ENCODE measurements at places on chromosomes 3 and 15.

- no peak for DNase-seq
Observed at GRCh38 chr3:126082362-126083137, 1.4 kb downstream of the SLC41A3 start.

- no peak for DNase-seq
Observed at GRCh38 chr3:149013726-149014125, 22.4 kb downstream of the GYG1 start.

DNA sequence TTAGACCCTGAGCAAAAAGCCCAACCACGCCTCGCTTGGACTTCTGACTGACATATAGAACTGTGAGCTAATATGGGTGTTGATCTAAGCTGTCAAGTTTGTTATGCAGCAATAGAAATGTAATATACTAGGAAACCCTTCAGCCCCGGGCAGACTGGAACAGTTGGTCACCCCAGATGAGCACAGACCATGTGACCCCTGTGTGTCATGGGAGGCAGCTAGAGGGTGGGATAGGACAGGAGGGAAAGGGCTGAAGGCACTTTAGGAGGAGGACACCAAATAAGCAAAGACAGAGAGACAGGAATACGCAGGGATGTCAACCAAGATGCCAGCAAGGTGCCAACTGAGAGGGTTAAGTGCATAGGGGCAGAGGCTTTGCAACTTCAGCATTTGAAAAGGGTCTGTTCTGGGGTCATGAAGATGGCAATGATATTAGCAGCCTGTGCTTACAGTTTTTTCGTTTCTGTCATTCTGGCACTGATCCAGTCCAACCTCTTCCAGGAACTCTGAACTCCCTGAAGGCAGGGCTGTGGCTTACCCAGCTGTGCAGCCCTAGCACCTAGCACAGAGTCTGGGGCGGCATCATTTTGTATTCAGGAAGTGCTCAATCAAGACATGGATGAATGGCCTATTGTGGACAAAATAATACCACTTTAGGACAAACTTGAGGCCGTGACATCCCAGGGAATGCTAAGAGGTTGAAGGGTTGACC lies 51.4 kb downstream of the HES1 start:
- no peak for DNase-seq

- DNase-seq: no peak
Observed at GRCh38 chr3:58617338-58617761, 40.2 kb upstream of the FAM107A start.

DNA sequence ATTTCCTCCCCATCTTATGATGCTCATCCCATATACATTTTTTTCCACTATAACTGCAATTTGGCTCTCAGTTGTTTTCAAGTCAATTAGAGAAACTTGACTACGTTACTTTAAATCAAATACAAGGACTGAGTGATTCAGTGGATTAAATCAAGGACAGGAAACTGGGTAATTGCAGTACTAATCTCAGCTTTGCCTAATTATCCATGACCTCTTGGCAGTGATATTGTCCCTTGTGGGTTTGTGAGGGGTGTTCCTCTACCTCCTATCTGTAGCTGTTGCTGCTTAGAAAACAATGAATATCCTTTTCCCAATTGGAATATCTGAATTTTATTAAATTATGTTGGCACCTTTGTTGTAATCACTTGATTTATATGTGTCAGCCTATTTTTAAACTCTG lies 79.4 kb downstream of the ZPLD1 start:
- no peak for DNase-seq

GRCh38 chr15:52667597-52667996 lies 11.6 kb downstream of the ATOSA start:
- DNase-seq: no peak

DNA sequence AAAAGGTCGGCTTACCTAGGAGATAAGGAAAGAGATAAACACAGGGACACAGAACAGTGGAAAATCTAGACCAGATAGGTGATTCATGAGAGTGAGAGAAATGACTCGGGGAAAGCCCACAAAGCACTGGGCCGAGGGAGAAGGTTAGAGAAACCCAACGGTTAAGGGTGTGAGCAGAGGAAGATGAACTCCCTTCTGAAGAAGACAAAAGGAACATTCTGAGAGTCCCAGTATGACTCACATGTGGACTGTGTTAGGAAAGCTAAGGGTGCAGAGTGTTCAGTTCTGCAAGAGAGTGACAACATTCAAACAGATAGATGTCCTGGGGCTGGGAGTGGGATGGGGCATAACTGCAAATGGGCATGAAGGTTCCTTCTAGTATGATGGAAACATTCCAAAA lies 83.0 kb downstream of the CNTN3 start:
- DNase-seq: no peak

DNA sequence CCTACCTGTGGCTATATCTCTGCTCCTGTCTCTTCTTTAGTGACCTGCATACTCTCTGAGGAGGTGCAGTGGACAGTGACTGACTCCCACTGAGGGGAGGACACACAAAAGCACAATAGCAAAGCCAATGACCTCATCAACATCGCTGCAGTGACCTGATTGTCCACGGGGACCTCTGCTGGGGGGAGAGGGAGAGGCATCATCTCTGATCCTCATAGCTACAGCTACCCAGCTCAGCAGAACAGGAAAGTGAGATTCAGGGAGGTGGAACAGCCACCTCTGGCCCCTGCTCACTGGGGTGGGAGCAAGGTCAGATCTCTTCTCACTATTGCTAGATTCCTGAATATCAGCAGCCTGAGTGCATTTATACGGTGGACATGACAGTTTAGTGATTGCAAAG lies 179.2 kb downstream of the ATP10A start:
- no peak for DNase-seq

DNA sequence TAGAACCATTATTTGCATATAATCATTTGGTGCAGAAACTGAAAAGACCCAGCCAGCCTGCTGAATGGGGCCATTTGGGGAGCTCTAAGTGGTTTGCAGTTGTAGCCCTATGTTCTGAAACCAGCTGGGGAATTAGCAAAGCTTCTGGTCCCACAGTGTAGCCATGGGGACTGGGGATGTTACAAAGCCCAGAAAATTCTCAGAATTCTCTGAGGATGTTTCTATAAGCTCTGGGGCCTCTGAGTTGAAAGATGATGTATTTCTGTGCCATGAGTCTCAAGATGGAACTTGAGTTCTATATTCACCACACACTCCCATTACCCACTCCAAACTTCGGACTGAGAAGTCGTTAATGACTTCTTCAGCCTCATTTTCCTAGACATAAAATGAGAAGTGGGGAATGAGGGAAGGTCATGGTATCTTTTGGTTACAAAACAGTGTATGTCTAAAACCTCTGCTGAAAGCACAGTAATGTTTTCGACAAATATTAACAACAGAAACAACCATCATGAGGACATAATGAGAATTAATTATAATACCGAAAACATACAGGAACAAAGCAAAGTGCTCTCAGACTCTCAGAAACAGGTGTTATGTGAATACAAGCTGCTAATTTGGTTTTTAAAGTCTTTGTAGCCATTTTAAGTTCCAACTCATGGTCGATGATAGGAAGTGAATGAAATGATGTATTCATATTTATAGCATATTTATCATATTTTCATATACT lies 89.4 kb downstream of the RFTN1 start:
- DNase-seq: no peak

DNA sequence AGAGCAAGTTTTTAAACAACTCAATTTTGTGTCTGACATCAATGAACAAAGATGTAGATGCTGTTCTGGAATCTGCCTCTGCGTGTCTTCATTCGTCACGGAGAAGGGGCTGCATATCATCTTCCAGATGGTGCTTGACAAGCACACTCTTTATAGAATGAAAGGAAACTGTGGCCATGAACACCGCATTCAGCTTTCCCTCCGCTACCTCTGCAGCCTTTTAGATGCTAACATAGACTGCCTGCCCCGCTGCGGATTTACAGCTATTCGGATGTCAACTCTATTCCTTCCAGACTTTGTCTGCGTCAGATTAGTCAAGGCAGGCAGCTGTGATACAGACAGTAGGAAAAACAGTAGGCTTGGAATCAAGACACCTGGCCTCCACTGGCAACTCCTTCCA lies 232.9 kb downstream of the TJP1 start:
- no peak for DNase-seq

- no peak for DNase-seq
Observed at GRCh38 chr3:18888370-18888769, 259.9 kb upstream of the KCNH8 start.

GRCh38 chr3:71042759-71043158 lies 540.8 kb downstream of the FOXP1 start:
- DNase-seq: no peak

- DNase-seq: no peak
Observed at GRCh38 chr3:72839057-72839456, 9.2 kb downstream of the SHQ1 start.

GRCh38 chr15:82647045-82647834 lies at the start of gene CPEB1:
Gene CPEB1, minus strand, starts transcription at chr15:82647363. Its CDS starts 18,904 bp downstream, at chr15:82628459.
- DNase-seq: peak; percentile 28

- DNase-seq: no peak
Observed at GRCh38 chr15:50224606-50225005, 40.9 kb downstream of the HDC start.

DNA sequence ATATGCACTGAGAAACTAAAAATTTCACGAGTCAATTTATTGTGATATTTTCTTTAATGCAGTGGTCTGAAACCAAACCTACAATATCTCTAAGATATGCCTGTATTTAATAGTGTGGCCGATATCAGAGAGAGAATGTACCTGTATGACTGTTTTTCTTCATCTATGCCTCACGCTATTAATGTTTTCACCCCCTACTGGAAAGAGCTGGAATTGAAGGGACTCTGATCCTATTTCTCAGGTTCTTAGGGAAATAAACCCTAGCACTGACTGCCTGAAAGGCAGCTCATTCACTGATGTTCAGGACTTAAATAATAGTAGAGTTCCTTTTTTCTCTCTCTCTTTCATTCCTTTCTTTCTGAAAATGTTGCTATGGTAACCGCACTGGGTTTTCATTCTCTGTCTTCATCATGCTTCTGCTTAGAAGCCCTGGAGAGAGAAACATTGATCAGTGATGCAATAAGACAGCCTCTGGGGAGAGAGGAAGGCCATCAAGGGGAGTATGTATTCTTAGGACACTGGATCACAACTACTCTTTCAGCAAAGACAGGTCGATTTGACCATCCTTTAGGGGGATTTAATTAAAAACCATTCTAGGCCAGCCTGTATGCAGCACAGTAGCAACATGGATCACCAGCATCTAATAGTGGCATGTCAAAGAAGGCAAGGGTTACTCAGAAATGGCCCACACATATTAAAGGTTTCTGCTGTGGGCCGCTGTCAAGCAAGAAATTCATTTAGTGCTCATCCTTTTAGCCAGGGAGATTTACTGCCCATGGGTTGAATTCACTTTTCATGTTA lies 1135.7 kb downstream of the IGSF11 start:
- no peak for DNase-seq

- no peak for DNase-seq
Observed at GRCh38 chr3:98787181-98787580, 24.0 kb downstream of the ST3GAL6 start.

DNA sequence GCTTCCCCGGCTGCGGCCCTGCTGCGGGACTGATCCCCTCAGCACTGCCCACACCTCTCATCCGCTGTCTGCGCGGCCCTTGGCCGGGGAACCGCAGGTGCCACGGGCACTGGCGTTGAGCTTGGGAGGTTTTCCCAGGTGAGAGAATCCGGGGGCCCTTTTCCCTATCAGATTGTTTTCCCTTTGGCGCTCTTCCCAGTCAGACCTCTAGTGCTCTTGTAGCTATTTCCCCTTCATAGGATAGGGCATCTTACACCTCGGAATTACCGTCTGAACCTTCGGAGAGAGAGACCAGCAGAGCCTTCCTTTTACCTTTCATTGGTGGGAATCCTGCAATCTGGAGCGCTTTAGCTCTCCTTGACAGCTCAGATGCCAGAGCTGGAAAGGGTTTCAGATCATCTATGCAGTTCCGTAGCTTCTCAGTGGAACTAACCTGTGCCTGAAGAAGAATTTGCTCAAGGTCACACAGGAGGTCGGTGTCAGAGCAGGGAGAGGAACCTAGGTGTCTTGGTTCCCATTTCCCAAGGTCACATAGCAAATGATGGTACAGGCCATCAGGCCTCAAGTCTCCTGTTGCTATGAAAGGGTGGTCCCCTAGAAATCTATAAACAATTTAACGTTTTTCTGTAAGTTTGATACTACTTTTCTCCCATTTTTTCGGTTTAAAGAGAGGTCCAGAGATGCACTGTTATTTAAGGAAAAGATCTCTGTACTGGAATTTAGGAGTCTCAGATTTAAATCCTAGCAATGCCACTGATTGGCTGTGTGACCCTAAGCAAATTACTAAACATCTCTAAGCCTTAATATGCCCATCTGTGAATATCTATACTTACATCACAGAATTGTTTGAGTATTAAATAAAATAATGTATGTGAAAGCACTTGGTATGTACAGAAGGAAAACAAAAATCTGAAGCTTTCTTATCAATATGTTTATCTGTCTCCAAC lies 916 bp downstream of the IDH3A start:
- no peak for DNase-seq

- no peak for DNase-seq
Observed at GRCh38 chr3:71763426-71763825, 9.8 kb downstream of the GPR27 start.

Measured in stimulated activated CD4-positive, alpha-beta T cell treated with anti-CD3 and anti-CD28 coated beads, Interleukin-1b, Interleukin-23, amount 100 ng/mL, for 4 hours (primary cell).